ENCODE measurements at places on chromosomes 2 and 18.
A peak's percentile ranks its signal among the peaks of the same experiment; 100 is the strongest.

DNA sequence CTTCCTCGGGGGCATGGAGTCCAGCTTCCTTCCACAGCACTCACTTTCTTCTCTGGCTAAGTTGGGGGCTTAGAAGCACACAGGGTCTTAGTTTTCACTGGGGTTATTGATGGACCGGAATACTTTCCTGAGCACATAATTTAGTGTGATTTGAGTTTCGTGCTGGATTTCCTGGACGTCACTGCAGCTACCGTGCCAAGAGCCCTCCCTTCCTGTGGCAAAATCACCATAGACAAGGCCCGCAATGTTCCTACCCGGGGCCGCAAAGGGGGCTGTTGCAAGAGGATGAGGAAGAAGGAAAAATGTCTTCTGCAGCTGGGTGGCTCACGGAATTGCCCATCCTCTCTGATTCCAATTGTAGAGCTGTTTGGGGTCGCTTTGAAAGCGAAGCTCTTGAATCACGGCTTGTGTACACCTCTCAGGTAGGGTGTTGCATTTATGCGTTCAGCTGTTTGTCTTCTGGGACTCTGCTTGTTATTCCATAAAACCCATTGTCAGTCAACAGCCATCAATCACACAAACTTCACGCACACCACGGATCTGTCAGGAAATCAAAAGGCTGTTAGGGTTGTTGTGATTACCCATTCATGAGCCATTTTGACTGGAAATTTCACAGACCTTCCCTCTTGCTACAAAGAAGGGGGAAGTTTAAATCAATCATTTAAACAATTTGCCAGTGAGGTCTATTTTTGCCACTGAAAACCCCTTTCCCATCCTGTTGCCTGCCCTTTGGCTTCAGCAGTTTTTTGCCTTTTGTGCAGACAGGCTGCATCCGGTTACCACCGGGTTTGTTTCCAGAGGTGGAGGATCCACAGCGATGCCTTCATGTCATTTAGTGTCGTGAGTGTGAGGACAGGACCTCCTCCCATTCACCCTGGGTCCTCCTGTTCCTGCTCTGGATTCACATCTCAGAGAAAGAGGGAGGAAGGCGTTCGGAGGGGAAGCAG, 36.0 kb downstream of the SMIM21 start:
- DNase-seq, result no peak

DNA sequence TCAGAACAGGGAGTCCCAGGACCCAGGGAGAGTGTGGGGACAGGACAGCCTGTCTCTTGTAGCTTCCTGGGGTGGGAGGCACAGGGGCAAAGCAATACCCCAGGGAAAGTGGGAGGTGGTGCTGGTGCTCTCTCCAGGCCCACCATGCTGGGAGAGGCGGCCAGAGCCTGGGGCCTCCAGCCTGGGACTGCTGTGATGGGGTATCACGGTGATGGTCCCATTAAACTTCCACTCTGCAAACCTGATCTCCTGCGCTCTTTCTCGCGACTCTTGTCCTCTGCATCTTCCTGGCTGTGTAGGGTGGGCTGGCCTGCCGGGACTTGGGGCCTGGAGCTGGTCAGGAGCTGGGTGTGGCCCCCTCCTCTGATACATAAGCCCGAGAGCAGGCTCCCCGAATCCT, 8.0 kb upstream of the CAPN10 start:
- DNase-seq, result no peak

DNA sequence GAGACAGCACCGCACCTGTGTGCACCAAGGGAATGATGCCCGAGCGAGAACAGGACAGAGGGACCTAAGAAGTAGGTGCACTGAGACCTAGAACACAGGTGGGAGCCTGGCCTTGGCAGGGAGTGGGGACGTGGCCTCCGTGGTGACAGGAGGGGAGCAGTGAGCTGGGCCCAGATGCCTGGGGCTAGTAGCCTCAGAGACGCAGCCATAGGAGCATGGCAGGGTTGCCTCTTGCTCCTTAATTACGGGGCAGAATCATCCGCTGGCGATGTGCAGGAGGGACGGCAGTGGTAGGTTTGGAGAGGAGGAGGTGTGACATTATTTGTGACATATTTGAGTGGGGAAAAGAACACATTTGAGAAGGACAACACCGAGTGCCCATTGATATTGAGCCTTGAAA, 57.0 kb upstream of the HPCAL1 start:
- no peak for DNase-seq

GRCh38 chr2:234288974-234289455, 207.9 kb downstream of the ARL4C start:
- peak; percentile 36 for DNase-seq

GRCh38 chr2:59693231-59693959, 860.1 kb downstream of the BCL11A start:
- DNase-seq, result no peak

DNA sequence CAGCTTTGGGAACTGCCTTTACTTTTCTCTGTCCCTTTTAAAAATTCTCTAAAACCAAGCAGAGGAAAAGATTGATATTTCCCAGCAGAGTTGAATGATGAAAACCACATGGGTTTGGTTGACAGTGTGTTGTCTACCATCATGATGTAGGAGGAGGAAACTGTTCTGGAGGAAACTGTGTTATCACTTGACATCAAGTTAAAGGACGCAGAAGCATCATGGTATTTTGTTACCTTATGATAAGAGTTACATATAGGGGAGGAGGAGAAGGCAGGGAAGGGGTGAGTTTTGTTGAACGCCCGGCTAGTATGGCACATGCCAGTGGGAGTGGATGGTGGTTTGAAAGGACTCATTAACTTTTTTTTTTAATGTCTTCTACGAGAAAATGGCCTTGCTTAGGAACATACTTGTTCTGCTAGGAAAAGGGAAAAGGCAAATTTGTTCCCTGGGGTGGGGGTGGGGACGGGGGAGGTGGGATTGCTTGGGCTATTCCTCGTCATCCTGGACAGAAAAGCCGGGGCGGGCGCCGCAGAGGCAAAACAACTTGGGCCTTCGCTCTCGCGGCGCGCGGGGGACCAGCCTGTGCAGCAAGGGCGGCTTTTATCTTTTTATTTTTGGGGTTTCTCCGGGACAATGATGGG, 766 bp downstream of the TMEM17 start:
- no peak for DNase-seq

DNA sequence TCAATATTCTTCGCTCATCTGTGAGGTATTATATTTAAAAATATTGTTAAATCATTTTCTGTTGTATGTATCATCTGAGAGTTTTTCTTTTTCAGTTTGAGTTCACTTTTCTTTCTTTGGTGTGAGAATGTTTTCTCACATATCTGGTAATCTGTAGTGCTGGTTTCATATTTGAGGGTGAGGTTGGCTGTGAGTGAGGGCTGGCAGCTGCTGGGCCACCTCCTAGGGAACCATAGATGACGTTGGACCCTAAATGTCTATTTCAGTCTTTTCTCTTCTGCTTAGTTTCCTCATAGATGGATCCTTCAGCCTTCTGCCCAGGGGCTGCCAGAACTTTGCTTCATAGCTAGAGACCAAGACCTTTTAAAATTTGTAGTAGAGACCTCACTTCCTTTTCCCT, 33.5 kb downstream of the MGAT5 start:
- DNase-seq, result no peak

DNA sequence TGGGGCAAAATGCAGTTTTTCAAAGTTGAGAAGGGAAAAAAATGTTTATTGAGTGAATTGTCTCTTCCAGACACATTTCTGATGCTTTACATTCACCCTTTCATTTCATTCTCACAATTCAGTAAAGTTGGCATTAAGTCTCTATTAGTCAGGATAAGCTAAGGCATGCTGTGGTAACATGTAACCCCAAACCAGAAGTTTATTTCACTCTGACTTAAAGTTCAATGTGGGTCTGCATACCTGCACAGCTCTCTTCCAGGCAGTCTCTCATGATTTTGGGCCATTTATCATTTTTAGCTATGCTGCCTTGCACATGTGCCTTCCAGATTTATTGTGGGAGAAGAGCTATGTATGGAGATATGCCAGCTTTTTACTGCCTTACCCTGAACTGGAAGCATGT, 48.0 kb downstream of the DDX18 start:
- DNase-seq, result no peak

DNA sequence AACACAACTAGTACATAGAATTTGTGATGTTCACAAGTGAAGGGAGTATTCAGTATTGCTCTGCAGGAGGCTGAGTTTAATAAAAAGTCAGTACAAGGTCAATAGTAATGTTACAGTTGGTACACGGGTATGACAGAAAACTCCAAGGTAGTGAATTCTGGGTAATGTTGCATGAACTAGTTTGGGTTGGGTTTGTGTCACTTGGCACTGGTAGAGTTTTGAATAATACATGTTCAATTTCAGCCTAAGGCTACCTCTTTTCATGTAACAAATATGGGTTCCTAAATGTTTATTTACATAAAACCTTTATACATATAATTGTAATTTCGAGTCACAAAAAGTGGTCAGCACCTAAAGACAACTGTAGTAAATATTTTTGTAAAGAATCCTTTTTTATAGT, 19.4 kb downstream of the CTIF start:
- no peak for DNase-seq

- no peak for DNase-seq
Observed at GRCh38 chr2:11556101-11556806, 22.4 kb downstream of the GREB1 start.

DNA sequence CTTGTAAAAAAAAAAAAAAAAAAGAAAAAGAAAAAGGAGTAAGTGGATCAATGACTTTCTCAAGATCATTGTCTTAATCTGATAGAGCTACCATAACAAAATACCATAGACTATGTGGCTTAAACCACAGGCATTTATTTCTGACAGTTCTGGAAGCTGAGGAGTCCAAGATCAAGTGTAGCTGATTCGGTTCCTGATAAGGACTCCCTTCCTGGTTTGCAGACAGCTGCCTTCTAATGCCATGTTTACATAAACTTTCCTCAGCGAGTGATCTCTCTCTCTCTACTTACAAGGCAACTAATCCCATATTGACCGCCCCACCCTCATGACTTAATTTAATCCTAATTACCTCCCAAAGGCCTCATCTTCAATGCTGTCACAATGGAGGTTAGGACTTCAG, 36.5 kb upstream of the SIX2 start:
- no peak for DNase-seq

DNA sequence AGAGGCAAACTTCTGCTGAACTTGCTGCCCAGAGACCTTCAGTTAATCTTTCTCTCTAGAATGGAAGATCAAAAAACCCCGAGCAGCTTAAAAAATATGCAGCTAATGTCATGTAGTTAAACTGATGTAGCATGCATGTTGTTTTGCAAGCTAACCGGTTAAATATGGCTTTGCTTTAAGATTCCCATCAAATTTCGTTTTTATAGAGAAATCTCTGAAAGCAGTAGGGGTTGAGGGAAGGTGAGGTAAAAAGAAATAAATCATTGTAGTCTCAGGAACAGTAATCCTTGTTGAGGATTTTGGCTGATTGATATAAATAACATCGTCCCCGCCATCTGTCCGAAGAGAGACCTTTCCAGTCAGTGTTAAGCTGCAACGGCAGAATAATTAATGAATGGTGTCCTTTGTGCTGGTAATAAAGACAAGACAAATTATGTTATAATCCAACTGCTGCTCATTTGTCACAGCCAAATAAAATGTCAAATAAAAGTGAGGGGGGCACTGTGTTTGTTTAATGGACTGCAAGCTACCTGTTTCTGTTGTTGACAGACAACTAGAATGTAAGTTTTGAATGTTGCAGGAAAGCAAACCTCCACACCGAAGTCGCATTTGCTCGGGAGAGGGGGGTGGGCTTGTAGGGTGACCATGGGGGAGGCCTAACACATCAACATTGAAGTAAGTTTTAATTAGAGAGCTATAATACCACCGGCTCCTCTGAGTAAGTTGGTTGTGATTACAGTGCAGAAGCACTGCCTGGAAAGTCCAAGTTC, 555.5 kb downstream of the ARHGAP15 start:
- DNase-seq, result no peak

DNA sequence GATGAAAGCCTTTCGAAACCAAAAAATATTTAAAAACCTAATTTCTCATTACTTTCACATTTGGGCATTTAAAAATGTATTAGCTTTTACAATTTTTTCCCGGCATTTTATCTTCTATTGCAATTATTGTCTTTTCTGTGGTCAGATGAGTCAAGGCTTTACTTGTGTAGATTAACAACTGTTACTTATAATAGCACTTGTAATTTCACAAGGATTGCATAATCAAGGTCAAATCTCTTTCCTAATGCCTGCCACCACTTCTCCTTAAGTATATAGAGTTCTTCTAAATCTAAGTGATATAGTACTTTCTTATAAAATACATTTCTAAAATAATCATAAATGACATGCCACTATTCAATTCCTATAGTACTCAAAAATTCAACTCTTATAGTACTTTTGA, 67.2 kb downstream of the SLC8A1 start:
- DNase-seq, result peak; percentile 16

DNA sequence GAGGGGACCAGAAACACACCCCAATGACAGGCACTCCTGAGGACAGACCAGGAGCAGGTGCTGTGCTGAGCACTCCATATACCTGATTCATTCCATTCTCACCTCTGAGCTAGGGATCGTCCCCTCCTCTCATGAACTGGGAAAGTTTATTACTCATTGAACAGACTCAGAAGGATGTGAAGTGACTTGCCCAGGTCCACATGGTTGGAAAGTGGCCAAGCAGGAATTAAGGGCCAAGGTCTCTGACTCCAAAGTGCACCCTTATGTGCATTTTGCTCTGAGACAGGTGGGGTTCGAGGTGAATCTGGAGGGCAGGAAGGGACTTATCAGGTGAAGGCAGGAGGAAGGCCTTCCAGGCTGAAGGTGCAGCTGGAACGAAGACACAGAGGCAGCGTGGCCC, 25.1 kb upstream of the PLB1 start:
- DNase-seq, result no peak

DNA sequence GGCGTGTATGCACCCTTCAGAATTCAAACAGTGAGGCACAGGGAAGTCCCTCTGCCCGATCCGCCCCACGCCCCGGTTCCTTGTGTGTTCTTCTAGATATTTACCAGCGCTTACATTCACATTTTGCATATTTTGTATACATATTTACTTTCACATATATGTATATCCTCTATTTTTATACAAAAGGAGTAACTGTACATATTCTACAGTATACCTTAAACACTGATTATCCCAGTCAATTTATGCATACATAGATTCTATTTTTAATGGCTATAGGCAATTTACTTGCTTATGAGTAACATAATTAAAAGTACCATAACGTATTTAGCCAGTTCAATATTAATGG, 307 bp upstream of the DUSP11 start:
- no peak for DNase-seq

DNA sequence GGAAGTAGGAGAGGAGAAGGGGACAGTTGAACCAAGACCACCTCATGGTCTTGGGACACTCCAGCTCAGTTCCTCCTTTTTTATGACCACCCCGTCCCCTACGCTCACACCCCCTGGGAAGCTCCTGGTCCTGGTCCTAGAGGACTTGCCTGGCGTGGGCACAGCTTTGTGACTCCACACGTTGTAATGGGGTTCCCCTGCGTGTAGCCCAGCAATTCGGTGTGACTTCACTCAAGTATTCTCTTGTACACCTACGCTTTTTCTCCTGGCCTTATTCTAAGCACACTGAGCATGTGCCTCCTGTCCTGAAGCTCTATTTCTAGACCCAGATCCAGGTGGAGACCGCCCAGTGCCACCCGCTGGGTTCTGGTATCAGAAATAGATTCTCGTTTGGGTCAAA, 36.1 kb upstream of the B3GNT7 start:
- DNase-seq, result no peak

GRCh38 chr2:17398770-17399169, 119.5 kb downstream of the RAD51AP2 start:
- no peak for DNase-seq
